ENCODE measurements at places on chromosomes 16 and 17.

DNA sequence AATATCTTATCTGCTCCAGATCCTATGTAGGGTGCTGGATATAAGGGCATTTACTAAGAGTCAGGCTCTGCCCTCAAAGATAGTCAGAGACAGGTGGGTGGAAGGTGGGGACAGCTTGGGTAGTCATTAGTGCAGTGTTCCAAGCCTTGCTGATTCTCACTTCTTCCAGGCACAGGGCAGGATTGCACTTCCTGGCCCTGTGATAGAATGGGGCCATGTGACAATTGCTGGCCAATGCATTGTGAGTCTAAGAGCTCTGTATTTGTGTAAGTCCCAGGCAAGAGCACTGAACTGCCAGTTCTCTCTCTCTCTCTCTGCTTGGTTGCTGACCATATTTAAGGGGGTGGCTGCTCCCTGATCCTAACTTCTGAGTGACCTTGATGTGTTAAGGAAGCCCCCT, 112.1 kb downstream of the C16orf78 start:
- no peak for DNase-seq

DNA sequence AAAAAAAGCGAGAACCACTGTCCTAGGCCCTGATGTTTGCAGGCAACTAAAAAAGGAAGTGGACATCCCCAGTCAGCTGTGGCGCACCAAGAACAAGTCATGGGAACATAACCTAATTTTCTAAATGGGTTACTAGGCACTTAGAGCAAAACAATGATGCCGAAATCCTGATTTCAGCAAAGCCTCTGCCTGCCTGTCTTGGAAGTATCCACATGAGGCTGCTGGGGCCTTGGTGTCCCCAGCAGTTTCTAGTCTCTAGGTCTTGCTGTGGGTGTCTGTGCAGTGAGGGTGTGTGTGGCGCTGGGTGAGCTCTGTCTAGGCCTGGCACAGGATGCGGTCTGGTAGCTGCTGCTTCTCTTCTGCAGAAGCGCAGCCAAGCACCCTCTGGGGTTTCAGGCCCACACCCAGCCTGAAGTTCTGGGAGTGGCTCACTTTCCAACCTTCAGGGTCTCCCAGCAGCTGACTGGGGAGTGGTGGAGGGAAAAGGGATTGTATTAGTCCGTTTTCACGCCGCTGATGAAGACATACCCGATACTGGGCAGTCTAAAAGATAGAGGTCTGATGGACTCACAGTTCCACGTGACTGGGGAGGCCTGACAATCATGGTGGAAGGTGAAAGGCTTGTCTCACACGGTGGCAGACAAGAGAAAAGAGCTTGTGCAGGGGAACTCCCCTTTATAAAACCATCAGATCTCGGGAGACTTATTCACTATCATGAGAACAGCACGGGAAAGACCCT, 21.1 kb downstream of the STH start:
- no peak for DNase-seq

DNA sequence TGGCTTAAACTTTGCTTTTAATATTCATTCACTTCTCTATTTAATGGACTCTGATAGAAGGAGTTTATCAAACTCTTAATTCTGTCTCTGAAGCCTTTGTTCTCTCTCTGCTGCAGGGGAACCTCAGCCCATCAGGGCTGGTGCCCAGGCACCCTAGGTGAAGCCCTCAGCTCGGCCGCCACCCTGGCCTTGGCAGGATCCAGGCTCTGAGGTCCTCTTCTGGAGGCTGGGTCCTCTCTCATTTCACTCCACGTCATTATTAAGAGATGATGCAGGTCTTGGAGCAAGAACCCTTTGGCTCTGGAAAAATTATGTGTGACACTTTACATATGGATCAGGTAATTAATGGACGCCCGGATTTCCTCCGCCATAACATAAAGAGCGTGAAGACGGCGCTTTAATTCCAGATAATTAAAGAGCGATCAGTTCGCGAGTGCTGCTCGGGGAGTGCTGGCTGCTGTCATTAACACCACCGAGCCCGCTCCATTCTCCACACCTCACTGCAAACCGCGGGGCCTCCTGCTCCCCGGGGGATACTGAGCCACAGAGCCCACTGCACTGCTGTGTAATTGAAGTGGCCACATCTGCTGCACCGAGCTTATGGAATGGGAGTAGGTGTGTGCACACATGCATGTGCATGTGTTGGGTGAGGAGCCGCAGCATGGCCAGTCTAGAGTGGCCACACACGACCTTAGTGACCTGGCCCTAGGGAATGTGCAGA, 259.4 kb upstream of the TNRC6C start:
- no peak for DNase-seq

DNA sequence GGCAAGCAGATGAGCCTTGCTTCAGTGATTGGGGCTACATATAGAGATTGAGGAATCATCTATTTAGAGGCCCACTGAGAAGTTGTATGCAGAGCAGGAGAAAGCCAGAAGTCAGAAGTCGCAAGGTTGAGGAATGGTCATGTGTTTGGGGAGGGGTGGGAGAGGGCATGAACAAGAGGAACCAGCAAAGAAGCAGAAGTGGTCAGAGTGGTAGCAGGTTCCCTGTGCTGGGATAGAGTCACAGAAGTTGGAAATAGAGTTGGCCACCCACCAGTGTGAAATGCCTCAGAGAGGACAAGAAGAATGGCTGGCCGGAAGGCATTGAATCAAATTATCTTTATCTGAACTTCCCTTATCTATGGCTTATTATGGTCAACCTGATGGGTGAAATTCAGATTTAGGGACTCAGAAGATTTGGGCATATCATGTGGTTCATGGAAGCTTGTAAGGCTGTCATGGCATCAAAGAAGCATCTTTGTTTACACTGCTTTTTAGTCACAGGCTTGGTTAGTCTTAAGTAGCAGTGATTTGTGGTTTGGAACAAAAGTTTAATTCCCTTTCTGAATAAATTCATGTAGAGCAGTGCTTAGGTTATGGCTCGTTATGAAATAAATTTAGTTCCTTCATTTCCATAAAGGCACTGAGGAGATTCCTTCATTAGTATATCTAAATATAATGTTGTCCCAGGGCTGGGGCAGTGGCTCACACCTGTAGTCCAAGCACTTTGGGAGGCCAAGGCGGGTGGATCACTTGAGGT, 19.7 kb downstream of the MAP3K3 start:
- no peak for DNase-seq

DNA sequence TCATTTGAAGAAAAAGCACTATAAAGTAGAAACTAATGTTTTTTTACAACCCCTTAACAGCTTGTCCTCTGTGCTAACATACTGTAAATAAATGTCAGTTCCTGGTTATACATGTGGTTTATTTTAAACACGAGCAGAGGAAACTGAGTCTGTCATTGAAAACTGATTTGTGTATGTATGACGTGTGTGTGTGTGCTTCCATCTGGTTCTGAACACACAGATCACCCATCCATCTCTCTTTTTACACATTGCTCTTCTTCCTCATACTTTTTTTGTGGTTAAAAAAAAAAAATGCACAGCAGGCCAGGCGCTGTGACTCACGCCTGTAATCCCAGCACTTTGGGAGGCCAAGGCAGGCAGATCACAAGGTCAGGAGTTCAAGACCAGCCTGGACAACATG, 49.5 kb downstream of the ZNF423 start:
- DNase-seq, result no peak

DNA sequence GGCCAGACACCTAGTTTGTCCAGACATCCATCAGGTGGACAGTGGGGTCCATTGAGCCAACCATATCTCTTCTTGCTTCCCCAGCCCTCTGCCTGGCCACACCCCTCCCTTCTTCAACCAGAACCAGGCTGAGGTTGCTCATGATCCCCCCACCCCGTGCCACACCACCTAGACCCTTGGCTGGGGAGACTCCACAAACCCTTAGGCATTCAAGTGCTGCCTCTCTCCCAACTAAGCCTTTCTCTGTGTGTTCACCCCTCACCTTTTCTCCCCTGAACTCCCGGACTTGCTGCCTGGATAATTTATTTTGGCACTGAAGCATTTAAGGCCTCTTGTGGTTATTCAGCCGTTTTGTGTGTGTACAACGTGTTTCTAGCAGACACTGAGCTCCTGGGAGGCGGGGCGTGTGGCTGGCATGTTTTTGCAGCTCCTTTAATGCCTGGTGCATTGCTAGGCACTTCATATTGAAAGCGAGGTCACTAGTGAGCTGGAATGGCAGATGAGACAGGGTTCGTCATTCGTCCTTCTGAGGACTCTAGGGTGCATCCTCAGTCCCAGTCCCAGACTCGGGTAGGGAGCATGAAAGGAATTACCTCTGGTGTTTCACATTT, 28.7 kb downstream of the CACNA1G start:
- DNase-seq, result no peak

- DNase-seq, result no peak
Observed at GRCh38 chr16:3548445-3548844, 28.8 kb downstream of the NLRC3 start.

DNA sequence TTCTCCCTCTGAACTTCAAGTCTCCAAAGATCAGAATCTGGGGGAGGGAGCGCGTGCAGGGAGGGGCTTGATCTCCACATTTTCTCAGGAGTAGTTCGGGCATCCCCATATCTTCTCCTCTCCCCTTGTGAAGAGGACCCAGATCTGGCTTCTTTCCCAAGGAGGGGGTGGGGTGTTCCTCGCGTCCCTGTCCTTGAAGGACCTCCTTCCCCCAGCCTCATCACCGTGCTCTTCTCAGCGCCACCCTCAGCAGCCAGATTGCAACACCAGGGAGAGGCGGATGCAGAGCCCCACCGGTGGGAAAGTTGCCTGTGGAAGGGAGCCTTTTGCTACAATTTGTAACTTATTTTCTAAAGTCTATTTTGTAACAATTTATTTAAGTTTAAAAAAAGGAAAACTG, 5.7 kb downstream of the PRSS53 start:
- no peak for DNase-seq

DNA sequence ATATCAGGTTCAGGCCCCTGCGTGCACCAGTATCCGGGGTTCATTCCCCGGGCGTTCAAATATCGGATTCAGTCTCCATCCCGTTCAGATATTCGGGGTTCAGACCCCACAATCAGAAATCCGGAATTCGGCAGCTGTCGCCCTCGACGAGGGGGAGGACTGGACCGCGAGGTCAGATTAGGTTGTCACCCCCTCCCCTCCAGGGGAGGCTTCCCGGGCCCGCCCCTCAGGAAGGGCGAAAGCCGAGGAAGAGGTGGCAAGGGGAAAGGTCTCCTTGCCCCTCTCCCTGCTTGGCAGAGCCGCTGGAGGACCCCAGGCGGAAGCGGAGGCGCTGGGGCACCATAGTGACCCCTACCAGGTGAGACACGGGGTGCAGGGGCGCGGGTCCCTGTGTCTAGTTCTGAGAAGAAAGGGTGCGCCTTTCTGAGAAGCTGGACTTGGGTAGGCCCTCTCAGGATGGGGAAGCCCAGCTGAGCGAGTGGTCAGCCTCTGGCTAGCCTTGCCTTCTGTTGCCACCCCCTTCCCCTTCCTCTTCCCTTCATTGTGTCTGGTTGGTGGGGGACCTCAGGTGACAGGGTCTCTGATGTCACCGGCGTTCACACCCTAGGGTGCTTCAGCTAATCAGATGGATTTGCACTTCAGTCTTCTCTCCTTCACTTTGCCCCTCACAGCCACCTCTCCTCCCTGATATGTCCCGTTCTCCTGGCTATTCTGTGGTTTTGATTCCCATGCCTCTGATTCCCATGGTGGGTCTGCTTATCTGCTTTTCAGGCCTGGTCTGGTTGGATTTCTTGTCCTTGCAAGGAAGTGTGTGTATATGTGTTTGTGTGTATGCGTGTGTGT, 844 bp downstream of the TAOK2 start:
- DNase-seq, result no peak

GRCh38 chr17:57340160-57340981, 84.0 kb downstream of the MSI2 start:
- no peak for DNase-seq

DNA sequence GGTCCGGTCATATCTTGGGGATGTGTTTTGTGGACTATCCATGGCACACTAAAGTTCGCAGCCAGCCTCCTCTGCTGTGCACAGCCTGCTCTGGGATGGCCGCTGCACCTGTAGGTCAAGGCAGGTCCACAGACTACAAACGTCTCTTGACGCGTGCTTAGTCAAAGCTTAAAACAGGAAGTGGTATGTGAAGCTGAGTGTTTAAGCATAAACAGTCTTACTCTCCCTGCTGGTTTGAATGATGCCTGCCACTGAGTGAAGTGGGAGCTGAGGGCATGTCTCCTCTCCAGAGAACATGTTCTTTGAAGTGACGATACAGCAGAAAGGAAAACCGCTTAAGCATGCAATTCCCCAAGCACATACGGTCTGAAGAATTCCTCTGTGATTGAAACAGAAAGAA, 365.6 kb downstream of the SLC39A11 start:
- DNase-seq, result no peak

DNA sequence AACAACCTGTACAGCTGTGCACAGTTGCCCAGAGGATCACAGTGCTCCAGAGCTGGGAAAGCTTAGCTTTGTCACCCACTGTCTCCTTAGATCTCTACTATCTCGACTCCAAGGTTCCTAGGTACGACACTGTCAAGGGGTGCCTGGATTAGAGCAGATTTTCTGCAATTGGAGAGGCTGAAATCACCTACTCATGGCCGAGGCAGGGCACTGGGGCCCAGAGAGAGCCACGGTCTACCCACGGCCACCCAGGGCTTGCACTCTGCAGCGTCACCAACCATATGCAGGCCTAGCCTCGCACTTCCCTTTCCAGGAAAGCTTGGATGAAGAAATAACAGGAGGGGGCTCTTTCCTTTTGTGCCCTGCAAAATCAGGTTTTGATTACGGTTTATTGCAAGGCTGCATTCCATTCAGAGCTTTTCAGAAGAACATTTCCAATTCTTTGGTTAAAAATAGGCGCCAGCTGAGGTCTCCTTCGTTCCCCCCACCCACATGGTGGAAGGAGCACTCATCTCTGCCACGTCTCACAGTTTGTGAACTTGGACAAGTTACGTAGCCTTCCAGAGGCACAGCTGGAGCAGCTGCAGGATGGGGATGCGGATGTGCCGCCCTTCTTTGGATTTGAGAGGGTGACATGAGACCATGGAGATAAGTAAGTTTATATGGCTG, 80.0 kb downstream of the IRX5 start:
- no peak for DNase-seq

DNA sequence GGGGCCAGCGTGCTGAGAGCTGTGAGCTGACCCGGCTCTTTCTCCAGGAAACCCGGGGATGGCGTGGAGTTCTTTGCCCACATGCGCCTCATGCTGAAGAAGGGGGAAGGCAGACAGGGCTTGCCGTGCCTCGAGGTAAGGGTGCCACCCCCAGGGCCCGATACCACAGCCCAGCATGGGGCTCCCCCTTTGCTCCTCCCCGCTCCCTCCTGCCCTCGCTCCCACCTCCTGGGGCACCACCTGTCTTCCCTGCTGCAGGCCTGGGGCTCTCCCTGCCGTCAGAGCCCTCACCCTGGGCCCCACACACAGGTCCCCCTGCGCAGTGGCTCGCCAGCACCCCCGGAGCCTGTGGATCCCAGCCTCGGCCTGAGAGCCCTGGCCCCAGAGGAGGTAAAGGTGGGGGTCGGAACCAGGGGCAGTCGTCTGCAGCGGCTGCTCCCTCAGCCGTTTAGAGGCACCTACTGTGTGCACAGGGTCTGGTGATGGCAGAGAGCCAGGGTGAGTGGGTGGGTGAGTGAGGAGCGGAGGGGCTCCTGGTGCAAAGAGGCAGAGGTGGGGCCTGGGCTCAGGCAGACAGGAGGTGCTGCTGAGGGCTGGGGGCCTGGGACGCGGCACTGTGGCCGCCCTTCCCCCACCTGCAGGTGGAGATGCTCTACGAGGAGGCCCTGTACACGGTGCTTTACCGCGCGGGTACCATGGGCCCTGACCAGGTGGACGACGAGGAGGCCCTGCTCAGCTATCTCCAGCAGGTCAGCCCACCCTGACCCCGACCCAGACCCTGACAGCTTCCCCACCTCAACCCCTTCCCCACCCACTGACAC, 5.6 kb downstream of the BAIAP3 start:
- DNase-seq, result no peak

- DNase-seq, result no peak
Observed at GRCh38 chr17:37604556-37604955, 4.7 kb downstream of the SYNRG start.

All from stimulated activated CD4-positive, alpha-beta T cell treated with anti-CD3 and anti-CD28 coated beads, Interleukin-1b, Interleukin-23, amount 100 ng/mL, for 1 hour (primary cell).